ENCODE measurements at places on chromosomes 1 and 21.

DNA sequence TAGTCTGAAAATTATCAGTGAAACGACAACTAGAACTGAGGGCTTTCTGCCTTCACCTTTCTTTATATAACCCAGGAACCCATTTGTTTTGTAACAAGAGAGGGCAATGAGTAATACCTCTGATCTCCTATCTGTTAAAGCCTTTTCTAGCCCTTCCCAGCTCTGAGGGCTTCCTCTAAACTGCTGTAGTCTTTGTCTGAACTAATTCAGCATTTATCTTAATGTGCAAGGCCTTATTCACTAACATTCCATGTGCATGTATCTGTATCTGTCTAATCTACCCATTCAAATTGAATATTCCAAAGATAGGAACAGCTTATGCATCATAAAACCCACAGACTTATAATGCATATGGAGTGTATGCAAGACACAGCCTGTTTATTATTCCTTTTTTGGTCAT lies 167.1 kb downstream of the LYPLAL1 start:
- DNase-seq = no peak

GRCh38 chr1:207047505-207047904 lies 3.5 kb downstream of the YOD1 start:
- no peak for DNase-seq

GRCh38 chr21:33205476-33205875 lies 24.3 kb upstream of the IFNAR2 start:
- DNase-seq = no peak

GRCh38 chr21:26041431-26042180 lies 129.0 kb downstream of the APP start:
- DNase-seq = no peak

- peak; percentile 84 for DNase-seq
Measured at GRCh38 chr1:18597160-18598042, 33.2 kb upstream of the PAX7 start.

GRCh38 chr1:178020968-178021640 lies 51.2 kb upstream of the SEC16B start:
- DNase-seq = no peak

GRCh38 chr1:43438953-43439581 lies 14.7 kb downstream of the HYI start:
- no peak for DNase-seq

DNA sequence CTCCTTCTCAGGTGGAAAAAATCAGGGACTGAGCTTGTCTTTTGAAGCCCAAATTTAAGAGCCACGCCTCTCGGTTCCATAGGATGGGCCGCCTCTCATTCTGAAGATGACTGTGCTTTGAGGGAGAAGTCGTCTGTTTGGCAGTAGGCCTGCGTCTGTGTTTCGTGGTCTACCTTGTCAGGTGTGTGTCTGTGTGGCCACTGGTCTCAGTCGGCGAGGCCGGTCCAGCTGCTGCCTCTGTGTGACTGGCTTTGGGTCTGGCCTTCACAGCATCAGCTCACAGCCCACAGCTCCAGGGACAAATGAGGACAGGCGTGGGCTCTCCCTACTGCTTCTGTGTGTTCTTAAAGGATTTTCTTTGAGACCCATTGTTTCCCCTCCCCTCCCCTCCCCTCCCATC lies 50.3 kb downstream of the B3GALT5 start:
- DNase-seq = no peak

Data from activated CD8-positive, alpha-beta memory T cell treated with anti-CD3 and anti-CD28 coated beads for 24 hours (primary cell).